Activated T-cell treated with anti-CD3 and anti-CD28 coated beads for 4 hours (primary cell): ENCODE measurements at places on chromosomes 3 and 15.

DNA sequence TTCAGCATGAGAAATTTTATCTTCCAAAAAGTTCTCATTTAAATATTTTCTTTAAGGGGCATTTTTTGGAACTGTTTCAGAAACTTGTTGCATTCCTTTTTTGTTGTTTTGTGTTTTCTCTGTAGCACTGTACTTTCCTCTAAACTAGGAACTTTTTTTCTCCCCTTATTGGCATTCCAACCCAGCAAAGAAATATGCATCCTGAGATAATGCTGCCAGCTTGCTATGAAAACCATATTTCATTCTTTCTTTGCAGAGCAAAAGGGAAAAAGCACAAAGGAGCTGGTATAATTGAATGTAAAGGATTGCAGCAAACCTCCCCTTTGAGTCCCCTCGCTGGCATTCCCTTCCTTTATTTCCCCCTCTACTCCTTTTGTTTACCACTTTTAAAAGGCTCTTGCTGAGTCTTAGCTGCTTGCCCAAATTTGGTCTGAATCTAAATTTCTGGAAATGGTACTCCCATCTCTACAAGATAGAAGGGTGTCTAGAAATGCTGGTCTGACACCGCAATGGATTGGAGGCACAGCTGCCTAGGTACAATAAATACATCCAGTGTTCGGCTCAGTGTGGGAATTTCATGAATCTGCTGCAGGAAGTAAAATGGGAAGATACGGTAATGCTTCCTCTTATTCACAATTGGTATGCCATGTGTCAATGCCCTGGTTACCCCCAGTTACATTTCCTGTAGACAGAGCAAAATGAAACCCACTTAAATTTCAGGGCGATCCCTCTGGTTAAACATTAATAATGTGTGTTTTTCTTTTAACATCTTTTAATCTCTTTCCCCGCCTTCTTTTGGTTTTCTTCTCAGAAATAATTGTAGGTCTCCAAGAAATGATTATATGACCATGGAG lies 156.6 kb downstream of the MEIS2 start:
- DNase-seq = no peak

DNA sequence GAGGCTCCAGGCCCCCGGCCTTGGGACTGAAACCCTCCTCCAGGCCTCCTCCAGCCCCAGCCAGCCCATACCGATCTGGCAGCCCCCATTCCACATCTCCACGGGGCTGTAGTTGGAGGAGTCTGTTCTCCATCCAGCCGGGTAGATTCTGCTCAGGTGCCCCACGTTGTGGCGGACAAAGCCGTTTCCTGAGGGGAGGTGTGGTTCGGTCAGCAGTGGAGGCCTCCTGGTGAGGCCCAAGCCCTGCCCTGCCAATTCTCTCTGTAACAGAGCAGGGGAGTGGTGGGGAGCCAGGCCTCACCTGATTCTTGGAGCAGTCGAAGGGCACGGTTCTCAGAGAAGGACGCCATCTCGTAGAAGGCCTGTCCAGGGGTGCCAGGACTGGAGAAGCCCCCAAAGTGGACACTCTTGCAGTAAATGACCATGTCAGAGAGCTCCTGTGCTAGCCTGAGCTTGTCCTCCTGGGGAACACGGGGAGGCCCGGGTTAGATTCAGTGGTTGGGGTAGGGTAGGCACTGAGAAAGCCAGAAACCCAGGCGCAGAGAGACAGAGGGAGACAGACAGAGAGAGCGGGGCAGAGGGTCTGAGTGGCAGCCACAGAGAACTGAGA lies 18.5 kb downstream of the VILL start:
- DNase-seq = no peak

- no peak for DNase-seq
Measured at GRCh38 chr3:16693820-16694219, 88.6 kb upstream of the DAZL start.

DNA sequence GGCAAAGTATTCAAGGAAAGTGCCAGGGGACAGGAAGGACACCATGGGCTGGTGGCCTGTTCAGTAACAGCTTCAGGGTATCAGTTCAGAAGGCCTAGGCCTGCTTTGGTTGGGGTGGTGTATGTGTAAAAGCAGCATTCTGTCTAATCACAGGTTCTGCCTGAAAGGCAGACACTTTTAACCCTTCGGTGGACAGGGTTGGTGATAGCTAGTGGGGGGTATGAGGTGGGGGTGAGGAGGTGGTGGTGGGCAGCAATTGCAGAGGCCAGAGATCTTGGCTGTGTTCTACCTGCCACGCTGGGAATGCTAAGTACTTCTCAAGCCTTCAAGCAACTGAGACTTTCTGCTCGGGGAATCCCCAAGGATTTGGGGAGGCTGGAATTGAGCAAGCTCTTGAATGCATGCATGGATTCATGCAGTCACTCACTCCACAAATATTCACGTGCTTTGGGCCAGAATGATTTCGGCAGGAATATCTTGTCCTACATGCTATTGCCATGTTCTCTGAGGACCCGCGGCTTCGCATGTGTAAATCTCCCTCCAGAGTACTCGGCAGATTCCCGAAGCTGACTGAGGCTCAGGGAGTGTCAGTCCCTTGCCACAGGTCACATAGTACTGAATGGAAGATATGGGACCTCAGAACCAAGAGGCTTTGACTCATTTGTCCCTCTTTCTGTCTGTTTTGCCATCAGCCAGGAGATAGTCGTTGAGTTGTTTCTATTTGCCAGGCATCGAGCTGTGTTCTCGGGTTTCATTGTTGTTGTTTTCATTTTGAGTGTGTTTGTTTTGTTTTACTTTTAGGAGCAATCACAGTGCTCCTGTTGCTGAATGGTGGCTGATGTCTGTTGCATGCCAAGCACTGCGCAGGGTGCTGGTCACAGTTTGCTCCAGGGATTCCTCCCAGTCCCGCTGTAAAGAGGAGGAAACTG lies 65.5 kb downstream of the SMAD3 start:
- DNase-seq = no peak

DNA sequence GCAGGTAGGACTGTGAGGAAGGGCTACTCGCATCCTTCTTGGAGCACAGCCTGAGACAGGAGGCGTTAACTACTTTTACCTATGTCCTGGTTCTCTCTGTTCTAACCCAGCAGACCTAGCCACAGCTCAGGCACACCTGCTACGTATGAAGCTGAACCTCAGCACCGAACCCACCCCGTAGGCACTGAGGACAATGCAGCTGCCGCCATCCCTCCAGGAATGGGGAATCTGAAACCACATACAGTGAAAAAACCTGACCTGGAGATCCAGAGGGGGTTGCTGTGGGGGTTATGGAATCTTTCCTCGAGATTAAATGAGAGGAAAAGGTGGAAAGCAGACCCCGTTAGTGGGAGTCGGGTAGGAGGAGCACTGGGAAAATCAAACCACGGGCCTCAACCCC lies 14.4 kb downstream of the MST1R start:
- no peak for DNase-seq
